ENCODE measurements at places on chromosomes 7 and 10.

GRCh38 chr7:118802726-118803125 lies 578.2 kb downstream of the ANKRD7 start:
- no peak for DNase-seq

GRCh38 chr7:117323305-117323850 lies 520 bp upstream of the WNT2 start:
- DNase-seq = no peak

DNA sequence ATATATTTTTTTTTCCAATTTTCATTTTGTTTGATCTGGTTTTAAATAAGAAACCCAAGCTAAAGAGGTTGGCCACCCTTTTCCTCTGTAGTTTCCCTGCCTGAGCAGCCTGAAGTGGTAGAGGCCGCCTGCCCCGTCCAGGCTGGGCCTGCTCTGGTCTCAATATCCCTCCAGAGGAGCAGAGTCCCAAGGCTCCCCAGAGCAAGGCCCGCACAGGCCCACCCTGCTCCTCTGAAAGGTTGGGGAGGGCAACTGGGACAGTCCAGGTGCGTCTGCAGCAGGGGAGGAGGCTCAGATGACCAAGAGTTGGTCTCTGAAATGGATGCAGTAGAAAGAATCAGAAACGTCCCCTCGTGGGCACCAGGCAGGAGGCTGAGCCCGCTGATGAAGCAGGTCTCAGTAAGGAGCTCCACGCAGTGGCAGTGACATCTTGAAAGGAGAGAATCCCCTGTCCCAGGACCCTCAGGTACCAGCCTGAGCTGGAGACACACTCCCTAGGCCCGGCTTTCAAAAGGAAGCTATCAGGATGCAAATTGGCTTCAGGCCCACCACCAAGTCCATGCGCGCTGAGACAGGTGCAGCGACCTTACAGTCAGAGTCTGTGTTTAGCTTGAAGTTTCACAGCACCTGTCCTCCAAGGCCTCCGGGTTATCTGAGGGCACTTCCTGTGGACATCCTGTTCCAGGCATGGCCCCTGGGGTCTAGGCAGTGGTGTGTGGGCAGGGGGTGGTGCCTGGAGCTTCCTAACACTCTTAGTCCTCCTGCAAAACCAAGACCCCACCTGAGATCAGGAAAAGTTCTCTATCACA lies 37.7 kb downstream of the EN2 start:
- DNase-seq = no peak

- DNase-seq = no peak
Observed at GRCh38 chr7:78433421-78433820, 634.8 kb downstream of the PHTF2 start.

Measured in activated T-helper 9 cell treated with anti-CD3 and anti-CD28 coated beads, Interleukin-2, amount 50 U/mL, for 16 hours (primary cell).